Thymus (tissue), 14 donors: ENCODE measurements at places on chromosomes 16 and 17.

- peaks cover 20% of the 10 kb centered on the region for H3K4me1 ChIP-seq
- H3K27ac ChIP-seq, result peak overlapping the region; percentile 99
- DNase-seq, result peak; percentile 66
- no peaks in the 10 kb centered on the region for H3K27me3 ChIP-seq
- peak overlapping the region; percentile 78 for H3K4me3 ChIP-seq
These were observed 1.2 kb downstream of the SNTB2 start for GRCh38 chr16:69188236-69188549.

GRCh38 chr17:10316801-10317542 is 55.8 kb downstream of the MYH13 start:
- no peaks in the 10 kb centered on the region for H3K27me3 ChIP-seq
- no peaks in the 10 kb centered on the region for H3K36me3 ChIP-seq
- H3K4me3 ChIP-seq, result no peak overlapping the region

DNA sequence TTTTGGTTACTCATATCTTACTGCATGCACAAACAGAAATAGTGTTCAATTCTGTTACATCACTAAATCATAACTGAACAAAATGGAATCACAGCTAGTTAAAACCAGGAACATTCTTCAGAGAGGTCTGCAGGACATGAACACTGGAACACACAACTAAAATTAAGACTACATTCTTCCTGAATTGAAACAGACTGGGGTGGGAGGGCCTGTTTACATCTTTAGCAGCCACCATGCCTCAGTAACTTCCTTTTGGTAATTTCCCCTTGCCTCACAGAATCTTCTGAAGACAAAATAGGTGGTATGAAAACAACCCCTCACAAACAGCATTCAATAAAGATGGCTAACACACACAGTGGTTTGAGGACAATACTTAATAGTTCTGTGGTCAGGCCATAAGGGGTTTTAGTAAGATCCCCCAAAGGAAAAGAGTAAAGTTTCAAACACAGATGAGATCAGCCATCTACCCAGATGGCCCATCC is 6.5 kb downstream of the MARF1 start:
- no peaks in the 10 kb centered on the region for H3K4me1 ChIP-seq
- no peak overlapping the region for H3K4me3 ChIP-seq
- H3K27ac ChIP-seq, result no peak overlapping the region
- peak; percentile 22 for DNase-seq
- H3K27me3 ChIP-seq, result no peaks in the 10 kb centered on the region
- peaks cover 44% of the 10 kb centered on the region for H3K36me3 ChIP-seq

GRCh38 chr16:57240851-57241250 is 4.2 kb upstream of the ARL2BP start:
- no peak overlapping the region for H3K27ac ChIP-seq
- peaks cover 9% of the 10 kb centered on the region for H3K36me3 ChIP-seq
- no peaks in the 10 kb centered on the region for H3K27me3 ChIP-seq
- H3K4me1 ChIP-seq, result peaks cover 5% of the 10 kb centered on the region

GRCh38 chr17:81536299-81537290 is 8.4 kb downstream of the FSCN2 start:
- H3K4me3 ChIP-seq, result no peak overlapping the region
- H3K36me3 ChIP-seq, result peaks cover 14% of the 10 kb centered on the region
- DNase-seq, result no peak
- no peaks in the 10 kb centered on the region for H3K4me1 ChIP-seq
- H3K27me3 ChIP-seq, result peaks cover 28% of the 10 kb centered on the region

DNA sequence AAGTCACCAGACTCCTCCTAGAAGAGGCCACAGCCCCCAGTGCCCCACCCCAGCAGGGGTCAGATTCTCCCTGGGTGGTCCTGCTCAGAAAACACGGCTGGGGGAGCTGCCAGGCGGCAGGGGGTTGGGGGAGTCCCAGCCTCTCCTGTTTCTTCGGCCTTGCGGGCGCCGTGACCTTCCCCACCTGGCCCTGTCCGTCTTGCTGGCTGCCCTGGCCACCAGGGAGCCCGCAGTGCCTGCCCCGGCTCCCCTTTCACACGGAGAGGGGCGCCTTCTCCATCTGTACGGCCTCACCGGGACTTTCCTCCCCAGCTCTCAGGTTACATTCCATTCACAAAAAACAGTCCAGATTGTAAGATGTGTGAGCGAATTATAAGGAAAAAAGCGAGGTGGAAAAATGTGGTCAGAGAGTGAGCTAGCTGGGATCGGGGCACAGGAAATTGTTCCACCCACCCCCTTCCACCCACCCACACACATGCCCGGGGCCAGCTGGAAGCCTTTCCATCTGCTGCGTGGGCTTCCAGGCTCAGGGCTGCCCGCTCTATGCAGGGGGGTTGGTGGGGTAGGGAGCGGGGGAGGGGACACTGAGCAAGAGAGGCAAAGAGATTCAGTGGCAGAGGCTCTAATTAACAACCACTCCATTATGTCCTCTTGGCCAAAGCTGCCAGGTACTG is 14.6 kb upstream of the CIBAR2 start:
- H3K27ac ChIP-seq, result peak overlapping the region; percentile 21
- peaks cover 9% of the 10 kb centered on the region for H3K27me3 ChIP-seq
- no peak overlapping the region for H3K4me3 ChIP-seq
- DNase-seq, result peak; percentile 16
- no peaks in the 10 kb centered on the region for H3K36me3 ChIP-seq

- no peaks in the 10 kb centered on the region for H3K27me3 ChIP-seq
- no peaks in the 10 kb centered on the region for H3K4me1 ChIP-seq
- H3K4me3 ChIP-seq, result no peak overlapping the region
- no peak overlapping the region for H3K27ac ChIP-seq
- H3K36me3 ChIP-seq, result no peaks in the 10 kb centered on the region
These were observed 12.7 kb upstream of the FAM20A start for GRCh38 chr17:68613739-68614298.

- no peaks in the 10 kb centered on the region for H3K27me3 ChIP-seq
- H3K36me3 ChIP-seq, result peaks cover 70% of the 10 kb centered on the region
- no peak overlapping the region for H3K27ac ChIP-seq
- no peak for DNase-seq
These were observed 110.3 kb downstream of the BANP start for GRCh38 chr16:88061346-88062110.

GRCh38 chr17:36592716-36593321 is 1.1 kb downstream of the DHRS11 start:
- H3K27ac ChIP-seq, result no peak overlapping the region
- H3K4me1 ChIP-seq, result peaks cover 16% of the 10 kb centered on the region
- no peaks in the 10 kb centered on the region for H3K27me3 ChIP-seq
- H3K36me3 ChIP-seq, result peaks cover 21% of the 10 kb centered on the region
- no peak for DNase-seq
